Cardiac fibroblast (primary cell): ENCODE measurements at places on chromosomes 5 and 9.

- no peak for DNase-seq
These were observed 198.5 kb downstream of the CACNA1B start for GRCh38 chr9:138075961-138076649.

GRCh38 chr5:71873191-71873591, 154.1 kb downstream of the CARTPT start:
- no peak for DNase-seq

DNA sequence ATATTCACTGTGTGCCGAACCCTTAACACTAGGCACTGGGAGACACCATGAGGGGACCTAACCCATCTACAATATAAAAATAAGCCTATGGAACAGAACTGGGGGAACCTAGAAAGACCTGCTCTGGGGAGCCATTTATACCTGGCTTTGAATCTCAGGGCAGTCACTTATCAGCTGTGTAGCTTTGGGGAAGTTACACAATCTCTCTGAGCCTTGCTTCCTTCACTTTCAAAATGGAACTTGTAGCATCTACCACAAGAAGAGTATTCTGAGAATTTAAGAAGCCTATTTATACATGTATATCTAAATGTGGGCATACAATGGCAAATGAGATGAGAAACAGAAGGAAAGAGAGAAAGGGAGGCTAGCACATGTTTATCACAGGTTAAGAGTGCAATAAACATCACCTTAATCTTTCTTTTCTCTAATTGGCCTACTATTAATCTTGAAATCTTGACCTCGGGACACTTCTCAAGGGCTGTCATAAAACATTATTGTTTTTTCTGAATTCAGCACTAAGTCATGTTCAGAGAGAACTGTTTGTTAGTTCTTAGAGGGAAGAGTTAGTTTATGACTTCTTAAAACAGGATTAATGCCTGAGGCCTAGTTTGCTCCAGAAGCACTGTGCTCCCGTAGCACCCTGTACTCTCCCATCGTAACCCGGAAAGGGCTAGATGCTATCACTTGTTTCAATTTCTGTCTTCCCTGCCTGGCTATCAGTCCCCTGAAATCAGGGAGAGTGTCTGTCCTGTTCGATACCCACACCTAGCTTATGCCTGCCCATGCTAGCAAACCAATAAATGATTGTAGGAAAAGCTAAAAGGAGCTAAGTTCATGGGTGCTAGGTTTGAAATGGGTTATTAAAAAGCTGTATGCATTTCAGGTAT, 606.4 kb upstream of the CLINT1 start:
- no peak for DNase-seq

DNA sequence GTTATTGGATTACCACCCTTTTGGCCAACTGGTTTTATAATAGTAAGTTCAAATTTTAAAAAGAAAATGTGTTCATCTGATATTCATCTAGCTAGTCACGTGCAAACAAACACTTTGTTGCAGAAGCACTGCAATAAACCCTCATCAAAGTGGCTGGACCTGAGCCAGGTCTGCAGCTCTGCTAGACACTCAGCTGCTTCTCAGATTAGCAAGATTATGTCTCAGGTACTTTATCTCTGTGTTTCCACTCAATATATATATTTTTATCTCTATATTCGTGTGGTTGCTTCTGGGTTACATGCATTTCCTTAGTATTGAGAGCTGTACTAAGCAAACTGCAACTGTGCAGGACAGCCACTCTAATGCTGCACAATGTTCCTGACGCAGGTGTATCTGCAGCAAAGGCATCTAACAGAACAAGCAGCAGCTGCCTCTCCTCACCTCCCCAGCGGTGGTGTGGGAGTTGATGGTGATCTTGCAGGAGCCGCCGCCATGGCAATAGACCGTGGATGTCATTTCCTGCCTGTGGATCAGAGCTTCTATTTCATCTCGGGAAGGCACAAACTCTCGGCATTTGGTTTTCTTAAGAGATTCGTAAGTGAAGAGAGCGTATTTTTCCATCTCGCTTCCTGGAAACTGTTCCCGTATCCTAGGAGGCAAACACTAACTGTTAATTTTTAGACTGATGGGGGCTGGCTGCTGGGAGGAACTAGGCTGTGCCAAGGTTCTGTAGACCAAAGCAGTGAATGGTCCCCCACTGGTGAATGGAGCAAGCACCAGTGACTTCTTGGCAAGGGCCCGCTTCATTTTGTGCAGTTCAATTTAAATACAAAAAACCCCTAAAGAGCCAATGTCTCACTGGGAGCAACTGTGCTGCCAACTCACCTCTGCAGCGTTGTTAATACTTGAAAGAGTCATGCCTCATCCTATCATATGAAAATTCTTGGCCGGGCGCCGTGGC, 56.7 kb upstream of the RETREG1 start:
- DNase-seq: no peak

DNA sequence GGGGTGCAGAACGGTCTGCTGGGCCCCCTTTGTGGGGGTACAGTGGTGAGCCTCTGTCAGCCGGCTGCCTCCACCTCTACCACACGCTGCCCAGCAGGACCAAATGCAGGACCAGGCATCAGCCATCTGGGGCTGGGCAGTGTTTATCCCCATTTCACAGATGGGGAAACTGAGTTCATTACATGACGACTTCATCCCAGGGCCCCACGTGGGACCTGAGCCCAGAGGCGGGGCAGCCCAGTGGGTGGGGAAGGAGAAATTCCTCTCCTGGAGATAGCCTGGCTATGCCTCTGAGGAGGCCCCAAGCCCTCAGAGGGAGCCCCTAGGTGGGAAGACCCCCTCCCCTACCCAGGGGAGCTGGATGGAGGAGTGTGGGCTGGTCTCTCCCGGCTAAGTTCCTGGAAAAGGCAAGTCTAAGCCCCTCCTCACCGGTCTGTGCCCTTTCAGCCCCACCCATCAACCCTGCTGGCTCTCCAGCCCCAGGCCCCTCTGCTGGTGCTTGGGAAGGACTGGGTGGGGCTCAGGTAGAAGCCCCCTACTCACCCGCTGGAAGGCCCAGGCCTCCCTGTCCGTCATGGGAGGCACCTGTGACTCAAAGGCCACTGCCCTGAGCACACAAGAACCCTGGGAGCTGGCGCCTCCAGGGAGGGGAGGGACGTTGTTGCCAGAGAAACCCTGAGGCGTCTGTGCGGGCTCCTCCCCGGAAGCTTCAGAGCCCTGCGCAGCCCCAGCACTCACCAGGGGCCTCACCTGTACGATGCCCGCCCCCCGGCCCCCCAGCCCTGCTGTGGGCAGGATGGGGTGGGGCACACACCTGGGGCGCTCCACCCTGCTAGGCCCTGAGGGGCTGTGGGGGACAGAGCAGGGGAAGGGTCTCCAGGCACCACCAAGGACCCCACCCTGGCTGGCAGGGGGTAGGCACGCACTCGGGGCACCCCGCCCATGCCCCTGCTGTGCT, 7.4 kb upstream of the CCDC187 start:
- no peak for DNase-seq

DNA sequence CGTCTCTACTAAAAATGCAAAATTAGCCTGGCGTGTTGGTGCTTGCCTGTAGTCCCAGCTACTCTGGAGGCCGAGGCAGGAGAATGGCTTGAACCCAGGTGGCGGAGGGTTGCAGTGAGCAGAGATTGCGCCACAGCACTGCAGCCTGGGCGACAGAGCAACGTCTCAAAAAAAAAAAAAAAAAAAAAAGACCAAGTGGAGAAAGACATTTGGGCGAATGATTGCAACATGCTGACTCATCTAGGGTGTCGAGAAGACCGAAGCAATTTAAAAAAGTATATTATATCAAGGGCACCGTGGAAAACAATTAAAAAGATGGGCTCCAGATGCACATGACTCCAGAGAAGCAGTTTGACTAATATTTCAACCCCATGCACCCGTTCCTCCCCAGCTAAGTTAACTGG, 9.2 kb downstream of the KLF4 start:
- peak; percentile 85 for DNase-seq

- peak; percentile 5 for DNase-seq
These were observed 10.9 kb upstream of the PCDHB1 start for GRCh38 chr5:141040093-141040770.

DNA sequence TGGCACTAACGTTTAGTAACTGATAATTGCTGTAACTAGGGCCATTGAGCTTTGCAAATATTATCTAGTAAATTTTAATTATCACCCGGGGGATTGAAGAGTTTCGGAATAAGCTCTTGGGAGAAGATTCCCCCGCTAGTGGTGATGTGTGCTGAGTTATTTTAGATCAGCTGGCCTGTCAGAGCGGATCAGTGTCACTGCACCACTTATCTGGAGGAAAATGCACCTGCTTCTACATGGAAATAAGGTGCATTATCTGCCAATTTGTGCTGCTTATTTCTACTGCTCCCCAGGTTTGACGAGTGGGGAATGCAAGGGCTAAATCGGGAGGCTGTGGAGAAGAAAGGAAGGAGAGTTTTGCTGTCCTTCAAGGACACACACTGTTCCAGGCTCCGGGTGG, 518.6 kb downstream of the TLE4 start:
- DNase-seq: no peak

GRCh38 chr5:87069974-87070608, 197.6 kb upstream of the RASA1 start:
- peak; percentile 81 for DNase-seq

DNA sequence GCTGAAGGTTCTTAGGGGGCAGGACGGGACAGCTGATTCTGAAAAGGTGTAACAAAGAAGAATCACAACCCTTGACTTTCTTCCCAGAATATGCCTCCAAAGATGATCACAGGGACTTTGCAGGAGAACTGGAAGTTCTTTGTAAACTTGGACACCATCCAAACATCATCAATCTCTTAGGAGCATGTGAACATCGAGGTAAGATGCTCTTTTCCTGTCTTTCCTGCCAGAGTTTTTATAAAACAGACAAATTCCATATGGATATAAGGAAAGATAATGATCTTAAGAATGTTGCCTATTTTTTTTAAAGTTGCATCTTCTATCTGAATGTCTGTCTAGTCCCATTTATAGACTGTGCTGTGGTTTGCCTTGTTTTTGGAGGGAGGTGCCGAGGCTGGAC, 87.9 kb downstream of the EQTN start:
- DNase-seq: no peak

DNA sequence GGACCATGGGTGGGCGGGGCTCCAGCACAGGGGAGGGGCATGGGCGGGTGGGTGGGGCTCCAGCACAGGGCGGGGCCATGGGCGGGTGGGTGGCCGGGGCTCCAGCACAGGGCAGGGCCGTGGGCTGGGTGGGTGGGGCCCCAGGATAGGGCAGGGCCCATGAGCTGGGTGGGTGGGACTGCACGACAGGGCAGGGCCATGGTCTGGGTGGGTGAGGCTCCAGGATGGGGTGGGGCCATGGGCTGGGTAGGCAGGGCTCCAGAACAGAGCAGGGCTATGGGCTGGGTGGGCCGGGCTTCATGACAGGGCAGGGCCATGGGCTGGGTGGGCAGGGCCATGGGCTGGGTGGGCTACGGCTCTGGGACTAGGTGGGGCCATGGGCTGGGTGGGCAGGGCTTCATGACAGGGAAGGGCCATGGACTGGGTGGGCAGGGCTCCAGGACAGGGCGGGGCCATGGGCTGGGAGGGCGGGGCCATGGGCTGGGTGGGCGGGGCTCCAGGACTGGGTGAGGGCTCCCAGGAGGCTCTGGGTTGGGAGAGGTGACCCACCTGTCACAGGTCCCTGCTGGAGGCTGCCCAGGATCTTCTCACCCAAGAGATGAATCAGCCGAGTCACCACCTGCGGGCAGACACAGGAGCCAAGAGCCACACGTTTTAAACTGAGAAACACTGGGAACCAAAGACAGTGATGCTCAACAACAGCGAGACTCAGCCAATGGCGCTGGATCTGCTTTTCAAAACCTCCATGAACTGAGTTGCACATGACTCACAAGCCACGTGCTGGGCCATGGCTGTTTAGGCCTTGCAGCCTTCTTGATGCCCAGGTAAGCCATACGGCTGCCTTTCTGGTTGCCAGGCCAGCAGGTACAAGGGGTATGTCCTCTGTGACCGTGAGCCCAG, 33.6 kb upstream of the NSMF start:
- DNase-seq: no peak

DNA sequence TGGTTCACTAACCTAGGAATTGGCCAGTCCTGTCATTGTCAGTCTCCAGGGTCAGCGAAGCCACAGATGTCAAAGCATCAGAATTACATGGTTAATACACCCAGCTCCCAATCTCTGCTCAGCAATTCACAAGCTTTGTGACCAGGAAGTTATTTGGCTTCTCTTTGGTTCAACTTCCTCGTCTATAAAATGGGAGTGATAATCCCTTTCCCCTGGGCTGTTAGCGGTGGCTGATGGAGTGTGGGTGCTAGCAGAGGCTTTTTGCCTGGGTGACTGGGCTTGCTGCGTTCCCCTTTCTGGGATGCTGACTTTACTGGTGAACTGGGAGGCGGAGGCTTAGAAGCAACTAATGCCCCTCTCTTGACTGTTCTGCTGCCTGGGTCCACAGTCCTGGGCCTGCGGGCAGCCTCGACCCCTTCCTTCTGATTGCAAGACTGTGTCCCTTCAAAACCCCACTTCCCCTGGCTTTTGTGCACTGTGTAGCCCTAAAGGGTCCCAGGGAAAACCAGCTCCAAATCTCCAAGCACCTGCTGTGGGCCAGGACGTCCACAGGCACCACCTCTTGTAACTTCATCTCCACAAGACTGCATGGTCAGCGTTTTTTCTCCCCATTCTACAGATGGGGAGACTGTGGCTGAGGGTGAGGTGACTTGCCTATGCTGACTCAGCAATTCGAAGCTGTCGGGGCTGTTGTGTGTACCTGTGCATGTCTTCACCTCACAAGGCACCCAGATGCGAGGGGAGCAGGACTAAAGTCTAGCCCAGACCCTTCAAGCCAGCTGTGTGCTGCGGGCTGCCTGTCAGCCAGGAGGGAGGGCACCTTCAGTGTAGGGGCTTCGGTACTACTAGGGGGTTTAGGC, 45.2 kb upstream of the NEURL1B start:
- no peak for DNase-seq

- DNase-seq: no peak
These were observed 28.2 kb downstream of the TGFBR1 start for GRCh38 chr9:99133145-99133544.

- peak; percentile 13 for DNase-seq
These were observed 72.2 kb upstream of the BARHL1 start for GRCh38 chr9:132509928-132510874.
